ENCODE measurements at places on chromosomes 13 and 19.

- DNase-seq = no peak
These were observed 21.9 kb downstream of the ATP11A start for GRCh38 chr13:112711528-112712265.

DNA sequence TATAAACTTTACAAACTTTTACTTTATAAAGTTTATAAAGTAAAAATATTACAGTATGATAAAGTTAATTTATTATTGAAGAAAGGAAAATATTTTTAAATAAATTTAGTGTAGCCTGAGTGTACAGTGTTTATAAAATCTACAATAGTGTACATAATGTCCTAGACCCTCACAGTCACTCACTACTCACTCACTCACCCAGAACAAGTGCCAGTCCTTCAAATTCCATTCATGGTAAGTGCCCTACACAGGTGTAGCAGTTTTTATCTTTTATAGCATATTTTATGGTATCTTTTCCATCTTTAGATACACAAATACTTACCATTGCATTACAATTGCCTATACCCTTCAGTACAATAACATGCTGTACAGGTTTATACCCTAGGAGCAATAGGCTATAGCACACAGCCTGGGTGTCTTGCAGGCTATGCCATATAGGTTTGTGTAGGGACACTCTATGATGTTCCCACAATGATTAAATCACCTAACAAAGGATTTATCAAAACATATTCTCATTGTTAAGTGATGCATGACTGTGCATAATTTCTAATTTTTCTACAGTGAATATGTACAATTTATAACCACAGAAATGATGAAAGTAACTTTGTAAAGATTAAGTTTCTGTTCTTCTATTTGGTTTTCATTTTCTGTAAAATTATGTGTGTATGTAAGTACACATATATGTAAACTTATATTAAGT lies 98.0 kb downstream of the SPRY2 start:
- DNase-seq = no peak

DNA sequence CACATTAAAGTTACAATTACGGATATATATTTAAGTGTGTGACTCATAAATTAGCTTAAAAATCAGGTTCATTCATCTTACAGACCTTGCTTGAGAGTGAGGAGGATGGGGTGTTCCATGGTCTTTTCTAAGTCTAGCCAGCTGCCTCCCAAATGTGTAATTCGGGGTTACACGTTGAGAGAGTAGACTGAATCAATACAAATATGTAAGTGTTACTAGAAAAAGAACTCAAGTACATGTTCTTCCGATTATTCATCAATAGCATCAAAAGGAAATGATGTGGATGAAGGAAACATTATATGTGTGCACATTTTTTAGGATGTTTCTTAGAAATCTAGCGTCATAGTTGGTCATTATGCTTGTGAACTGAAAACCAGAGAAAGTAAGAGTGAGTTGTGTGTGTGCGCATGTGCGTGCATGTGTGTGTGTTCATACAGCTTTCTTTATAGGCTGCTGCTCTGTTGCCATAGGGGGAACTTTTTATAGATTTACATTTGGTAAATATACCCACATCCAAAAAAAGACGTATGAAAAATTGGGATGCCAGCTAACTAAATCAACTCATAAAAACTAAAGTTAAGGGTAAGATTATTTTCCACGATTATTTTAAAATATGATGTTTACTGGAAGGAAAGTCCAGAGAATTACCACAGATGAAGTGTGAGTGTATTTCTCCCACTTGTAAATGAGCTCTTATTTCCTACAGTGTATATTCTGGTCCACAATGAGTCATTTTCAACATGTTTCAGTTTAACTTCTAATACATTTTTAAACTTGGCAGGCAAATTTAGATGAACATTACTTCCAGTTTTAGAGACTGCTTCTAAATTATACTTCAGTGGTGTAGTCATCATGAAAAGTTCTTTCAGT lies 82.4 kb downstream of the PIBF1 start:
- no peak for DNase-seq

DNA sequence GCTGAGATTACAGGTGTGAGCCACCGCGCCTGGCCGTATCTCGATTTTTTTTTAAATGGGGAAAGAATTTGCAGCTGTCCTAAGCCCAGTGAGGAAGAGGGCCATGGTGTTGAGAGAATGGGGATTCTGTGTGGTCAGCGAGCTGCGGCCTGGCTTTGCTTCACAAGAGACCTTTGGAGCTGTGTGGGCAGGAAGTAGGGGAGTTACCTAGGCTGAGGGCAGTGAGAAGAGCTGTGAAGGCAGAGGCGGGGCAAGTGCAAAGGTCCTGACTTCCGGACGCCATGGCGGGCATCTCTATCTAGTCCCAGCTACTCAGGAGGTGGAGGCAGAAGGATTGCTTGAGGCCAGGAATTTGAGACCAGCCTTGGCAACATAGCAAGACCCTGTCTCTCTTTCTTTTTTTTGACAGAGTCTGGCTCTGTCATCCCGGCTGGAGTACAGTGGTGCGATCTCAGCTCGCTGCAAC lies 4.9 kb downstream of the AP2A1 start:
- DNase-seq = no peak

DNA sequence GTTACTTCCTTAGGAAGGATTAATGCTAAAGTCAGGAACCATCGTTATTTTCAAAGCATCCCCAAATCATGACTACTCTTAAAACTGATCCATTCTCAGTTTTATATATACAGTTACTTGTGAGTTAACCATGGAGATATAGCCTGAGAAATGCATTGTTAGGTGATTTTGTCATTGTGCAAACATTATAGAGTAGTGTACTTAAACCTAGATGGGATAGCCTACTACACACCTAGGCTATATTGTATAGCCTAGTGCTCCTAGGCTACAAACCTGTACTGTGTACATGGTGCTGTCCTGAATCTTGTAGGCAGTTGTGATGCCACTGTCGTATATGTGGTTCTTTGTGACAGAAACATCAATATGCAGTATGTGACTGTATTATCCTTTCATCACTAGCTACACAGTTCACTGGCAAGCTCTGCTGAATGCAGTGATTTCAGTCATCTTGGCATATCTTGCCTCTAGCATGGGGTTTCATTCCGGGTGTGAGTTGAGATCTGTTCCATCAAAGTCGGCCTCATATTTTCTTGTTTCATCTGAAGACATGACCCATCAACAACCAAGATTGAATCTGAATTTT lies 45.3 kb downstream of the CDK8 start:
- DNase-seq = no peak

DNA sequence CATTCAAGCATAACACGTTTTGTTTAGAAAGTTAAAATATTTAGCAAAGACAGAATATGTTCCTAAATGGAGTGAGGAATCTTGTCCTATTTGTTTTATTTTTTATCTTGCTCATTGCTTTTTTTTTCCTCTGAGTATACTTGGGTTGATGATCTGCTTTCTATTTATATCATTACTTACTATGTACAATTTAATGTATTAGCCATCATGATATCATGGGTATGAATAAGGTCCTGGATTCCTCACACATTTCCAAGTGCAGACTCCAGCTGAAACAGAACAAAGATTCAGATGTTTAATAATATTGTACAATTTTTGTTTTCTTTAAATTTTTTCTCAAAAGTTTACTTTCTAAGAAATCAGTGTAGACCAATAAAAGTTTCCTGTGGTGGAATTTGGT lies 388.2 kb downstream of the GPC6 start:
- DNase-seq = no peak

GRCh38 chr13:28001837-28002473 lies 13.5 kb upstream of the URAD start:
- no peak for DNase-seq

DNA sequence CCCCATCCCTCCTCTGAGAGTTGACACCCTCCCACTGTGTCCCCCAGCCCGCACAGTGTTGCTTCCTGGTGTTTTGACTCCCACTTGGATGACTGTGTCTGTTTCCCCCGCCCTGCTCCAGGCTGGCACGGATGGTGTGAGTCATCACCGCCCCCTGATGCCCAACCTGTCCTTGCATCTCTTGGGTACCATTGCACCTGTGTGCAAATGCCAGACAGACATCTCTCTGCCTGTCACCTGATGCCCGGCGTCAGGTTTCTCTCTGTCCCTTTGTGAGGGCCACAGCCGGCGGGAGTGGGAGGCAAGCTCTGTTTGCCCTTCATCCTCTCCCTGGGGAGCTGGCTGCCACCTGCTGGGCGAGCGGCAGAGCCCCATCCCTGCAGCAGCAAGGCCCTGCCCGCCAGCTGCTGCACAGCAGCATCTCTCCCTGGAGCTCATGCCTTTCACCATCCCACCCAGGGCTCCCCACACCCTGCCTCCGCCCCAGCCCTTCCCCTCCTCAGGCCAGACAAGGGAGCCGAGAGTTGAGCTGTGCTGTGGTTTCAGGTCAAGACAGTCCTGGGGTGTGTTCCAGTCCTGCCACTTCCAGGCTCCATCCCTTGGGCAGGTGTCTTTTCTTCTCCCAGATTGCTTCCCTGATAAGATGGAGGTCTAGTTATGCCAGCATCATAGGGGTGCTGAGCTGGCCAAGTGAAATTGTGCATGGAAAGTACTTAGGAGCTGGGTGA lies 29.7 kb downstream of the NKPD1 start:
- no peak for DNase-seq

DNA sequence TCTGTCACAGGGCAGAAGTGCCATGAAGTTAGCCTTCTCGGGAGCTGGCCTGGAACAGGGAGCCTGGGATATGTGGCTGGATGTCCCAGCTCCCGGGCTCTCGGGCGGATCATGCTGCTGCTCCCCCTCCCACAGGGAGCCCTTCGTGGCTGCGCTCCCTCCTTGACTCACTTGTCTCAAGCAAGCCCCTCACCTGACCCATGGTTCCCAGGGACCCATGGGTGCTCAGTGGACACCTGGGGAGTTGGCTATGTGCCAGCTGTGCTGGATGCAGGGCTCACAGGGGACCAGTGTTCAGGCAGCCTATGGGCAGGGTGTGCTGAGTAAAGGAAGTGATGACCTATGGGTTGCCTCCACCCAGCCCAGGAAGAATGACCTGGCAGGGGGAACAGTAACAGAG lies 213.1 kb upstream of the SGCG start:
- DNase-seq = no peak
